Neural crest cell (in vitro differentiated cells): ENCODE measurements at places on chromosomes 5 and 9. TPM values are rescaled to one million over a fixed set of nuclear protein-coding genes. Genes with fewer than 3 reads are reported as not detected.

The GMCL2 gene
- total RNA-seq: not detected in 2 replicates

The RLN2 gene
- total RNA-seq: 0.43 and 0.77 TPM in 2 replicates

The AGXT2 gene
- not detected in 2 replicates for total RNA-seq

The ENTREP1 gene
- total RNA-seq: 0.36 and 0.44 TPM in 2 replicates

The SPATA31C1 gene
- total RNA-seq: 1.4 and 1.9 TPM in 2 replicates

The DNAH5 gene
- 0.12 and 0.20 TPM in 2 replicates for total RNA-seq

The HAVCR1 gene
- not detected in 2 replicates for total RNA-seq

The LCN15 gene
- total RNA-seq: not detected in 2 replicates

The PCDH12 gene
- 0.25 and 0.61 TPM in 2 replicates for total RNA-seq

The PCDHGC4 gene
- total RNA-seq: 14.8 and 15.9 TPM in 2 replicates

- DNase-seq: no peak
These were observed 107.2 kb downstream of the ASTN2 start for GRCh38 chr9:117307701-117308100.

DNA sequence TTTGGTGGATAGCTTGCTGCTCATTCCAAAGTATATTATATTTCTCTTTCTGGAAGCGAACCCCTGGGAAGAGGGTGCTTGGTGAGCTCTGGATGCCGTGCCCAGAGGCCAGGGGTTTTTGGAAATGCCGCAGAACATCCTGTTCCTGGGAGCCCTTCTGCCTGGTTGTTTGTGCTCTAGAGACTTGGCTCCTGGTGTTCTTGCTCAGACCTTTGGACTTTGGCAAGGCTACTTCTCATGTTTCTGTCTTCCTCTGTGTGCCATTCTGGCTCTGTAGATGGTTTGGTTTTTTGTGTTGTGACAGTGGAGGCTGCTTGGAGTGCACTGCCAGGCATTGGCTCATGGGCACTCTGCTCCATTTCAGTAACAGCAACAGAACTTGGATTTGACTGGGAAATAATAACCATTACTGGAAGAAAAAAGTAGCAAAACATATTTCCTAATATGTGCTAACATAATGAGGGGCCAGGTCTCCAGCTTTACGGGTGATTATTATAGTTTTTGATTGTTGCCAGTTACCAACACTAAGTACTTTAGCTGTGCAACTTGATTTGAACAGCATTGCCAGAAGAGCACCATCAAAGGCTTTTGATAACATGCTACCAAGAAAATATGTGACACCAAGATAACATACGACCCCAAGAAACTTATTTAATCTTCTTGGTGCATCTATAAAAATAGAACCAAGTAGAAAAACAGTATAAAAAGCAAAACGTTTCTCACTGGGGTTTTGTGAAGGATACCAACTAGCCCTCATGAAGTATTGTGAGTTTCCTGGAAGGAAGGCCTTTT is 94.2 kb downstream of the PCSK1 start:
- no peak for DNase-seq

GRCh38 chr9:37105234-37105633 is 15.1 kb upstream of the ZCCHC7 start:
- no peak for DNase-seq

GRCh38 chr9:93612796-93613154 is 36.4 kb downstream of the PHF2 start:
- DNase-seq: no peak

- DNase-seq: no peak
These were observed 1329.0 kb upstream of the NUDT12 start for GRCh38 chr5:104891596-104891995.

DNA sequence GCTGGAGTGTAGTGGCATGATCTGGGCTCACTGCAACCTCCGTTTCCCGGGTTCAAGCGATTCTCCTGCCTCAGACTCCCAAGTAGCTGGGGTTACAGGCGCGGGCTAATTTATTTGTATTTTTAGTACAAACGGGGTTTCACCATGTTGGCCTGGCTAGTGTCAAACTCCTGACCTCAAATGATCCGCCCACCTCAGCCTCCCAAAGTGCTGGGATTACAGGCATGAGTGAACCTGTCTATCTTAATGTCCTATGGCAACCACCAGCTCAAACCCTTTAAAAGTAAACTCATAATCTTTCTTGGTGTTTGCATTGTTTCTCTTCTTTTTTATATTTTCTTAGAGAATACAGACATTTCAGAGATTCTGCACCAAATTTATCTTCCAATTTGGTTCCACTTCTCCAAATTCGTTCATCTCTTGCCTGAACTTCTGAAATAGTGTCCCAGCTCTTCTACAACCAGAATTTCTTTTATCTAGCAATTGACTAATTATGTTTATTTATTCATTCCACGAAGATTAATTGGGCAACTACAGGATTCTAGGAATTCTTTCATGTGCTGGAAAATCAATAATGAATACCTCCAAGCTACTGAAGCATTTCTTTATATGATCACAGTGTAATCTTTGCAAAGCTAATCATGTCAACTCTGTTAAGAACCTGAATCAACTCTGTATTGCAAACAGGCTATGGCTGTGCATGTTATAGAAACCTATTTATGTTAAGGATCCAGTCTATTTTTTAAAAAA is 60.0 kb upstream of the TYRP1 start:
- no peak for DNase-seq

DNA sequence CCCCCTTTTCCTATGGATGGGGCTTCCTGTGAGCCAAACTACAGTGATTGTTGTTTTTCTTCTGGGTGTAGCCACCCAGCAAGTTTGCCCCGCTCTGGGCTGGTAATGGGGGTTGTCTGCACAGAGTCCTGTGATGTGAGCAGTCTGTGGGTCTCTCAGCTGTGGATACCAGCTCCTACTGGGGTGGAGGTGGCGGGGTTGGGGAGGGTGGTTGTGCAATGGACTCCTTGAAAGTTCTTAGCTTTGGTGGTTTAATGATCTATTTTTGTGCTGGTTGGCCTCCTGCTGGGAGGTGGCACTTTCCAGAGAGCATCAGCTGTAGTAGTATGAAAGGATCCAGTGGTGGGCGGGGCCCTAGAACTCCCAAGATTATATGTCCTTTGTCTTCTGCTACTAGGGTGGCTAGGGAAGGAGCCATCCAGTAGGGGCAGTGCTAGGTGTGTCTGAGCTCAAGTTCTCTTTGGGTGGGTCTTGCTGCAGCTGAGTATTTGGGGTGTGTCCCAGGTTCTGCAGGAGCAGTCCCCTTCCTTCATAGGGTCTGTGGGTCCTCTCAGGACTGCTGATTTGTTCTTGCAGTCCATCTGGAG is 275.6 kb upstream of the PAPPA start:
- no peak for DNase-seq

DNA sequence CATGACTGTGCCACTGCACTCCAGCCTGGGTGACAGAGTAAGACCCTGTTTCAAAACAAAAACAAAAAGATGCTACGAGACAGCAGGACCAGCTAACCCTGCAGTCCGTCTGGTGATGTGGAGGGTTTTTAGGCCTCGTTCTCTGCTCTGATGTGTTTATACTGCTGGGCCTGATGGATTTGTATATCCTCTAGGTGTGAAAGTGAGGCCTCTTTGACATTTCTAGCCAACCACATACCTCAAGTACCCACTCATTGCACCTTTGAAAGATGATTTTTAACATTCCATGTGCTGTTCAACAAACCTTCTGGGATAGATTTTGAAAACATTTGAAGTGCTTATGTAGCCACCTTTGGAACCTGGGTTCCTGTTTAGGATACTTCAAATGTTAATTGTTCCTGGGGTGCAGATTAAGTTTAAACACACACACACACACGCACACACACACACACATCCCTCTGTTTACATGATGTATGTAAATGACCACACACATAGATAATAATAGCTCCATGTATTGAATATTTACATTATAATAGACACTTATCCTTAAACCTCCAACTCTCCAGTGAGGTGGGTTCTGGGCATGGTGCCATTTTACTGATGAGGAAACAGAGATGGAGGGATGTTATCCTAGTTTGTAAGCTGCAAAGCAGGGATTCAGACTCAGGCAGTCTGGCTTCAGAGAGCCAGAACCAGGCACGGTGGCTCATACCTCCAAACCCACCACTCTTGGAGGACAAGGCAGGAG is 48.8 kb upstream of the GOLPH3 start:
- no peak for DNase-seq

DNA sequence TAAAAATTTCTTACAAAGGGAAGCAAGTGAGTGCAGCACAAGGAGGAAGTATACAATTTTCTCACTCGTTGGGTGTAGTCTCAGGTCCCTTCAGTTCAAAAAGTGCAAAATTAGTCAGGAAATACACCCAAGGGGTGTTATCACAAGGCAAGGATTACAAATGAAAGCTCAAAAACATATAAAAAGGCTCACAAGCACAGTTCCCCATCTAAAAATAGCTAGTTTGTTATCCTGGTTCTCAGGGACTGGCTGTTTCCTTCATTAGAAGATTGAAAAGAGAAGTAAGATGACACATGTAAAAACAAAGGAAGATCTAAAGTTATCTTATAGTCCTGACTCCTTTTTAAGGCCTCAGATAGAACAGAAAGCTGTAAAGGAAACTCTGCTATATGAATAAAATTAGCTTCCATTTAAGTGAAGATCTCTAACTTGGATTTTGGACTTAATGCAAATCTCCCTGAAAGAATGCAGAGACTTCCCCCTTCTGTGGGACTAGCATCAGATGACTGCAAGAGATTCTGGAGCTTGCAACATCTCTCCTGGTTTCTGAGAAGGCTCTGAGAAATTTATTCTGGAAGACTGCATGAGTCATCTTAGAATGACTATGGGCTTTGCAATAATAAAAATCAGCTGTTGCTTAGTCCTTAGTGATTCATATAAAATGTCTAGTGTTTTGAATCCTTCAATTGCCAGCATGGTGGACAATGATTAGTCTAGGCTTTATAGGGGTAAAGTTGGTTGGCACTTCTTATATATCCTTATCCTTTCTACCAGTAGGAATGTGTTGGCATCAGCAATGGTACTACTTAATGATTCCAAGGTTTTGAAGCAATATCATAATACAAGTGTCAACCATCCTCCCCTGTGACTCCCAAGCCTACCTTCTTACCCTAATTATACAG is 25.4 kb downstream of the DAB2 start:
- DNase-seq: no peak

GRCh38 chr9:93652604-93653592 is 76.5 kb downstream of the PHF2 start:
- DNase-seq: no peak

DNA sequence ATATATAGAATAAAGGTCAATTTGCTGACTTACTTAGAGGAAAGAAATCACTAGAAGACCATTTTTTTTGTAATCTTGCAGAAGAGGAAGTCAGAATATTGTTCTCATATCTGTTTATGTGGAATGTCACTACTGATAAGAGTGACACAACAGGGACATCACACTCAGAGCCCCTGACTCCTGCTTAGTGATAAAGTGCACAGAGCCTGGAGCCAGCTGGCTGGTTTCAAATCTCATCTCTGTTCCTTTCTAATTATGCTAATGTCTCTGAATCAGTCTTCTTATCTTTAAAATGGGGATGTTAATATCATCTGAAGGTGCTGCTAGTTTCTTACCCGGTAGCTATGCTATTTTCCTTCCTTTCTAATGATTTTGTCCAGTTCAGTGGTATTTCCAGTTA is 58.6 kb upstream of the LIFR start:
- no peak for DNase-seq

DNA sequence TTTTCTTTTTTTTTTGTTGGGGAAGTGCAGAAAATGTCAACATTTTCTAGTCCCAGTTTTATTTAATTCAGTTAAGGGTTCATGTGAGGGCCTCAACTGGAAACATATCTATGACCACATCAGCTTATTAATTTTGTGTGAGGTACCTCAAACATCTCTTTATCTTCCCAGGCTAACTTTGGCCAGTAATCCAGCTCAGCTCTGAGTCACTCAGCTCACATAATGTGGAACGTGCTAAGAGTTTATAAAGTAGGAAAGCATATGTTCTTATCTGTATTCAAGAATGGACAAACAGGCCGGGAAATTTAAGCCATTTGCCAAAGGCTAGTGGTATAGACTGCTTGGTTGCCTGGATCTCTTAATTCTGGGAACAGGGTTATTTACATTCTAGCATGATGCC is 118.4 kb downstream of the INSYN2B start:
- no peak for DNase-seq

- DNase-seq: no peak
These were observed 2128.7 kb upstream of the C9orf72 start for GRCh38 chr9:29701971-29702370.

DNA sequence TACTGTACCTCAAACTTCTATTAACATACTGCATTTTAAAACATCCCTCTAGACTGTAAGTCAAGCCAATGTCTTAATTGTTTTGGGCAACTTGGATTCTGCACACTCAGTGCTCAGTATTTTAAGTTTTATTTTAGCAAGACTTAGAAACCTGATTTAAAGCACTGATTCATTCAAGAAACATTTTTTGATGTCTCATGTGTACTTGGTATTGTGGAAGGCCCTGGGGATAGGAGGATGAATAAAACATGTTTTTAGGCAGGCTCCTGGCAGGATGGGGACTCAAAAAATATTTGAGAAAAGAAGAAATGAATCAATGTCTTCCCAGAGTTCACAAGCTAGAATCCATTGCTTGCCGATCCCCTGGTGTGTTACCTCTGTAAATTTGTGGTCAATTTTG is 334.0 kb upstream of the PUM3 start:
- DNase-seq: no peak

- no peak for DNase-seq
These were observed 138.6 kb upstream of the DHFR start for GRCh38 chr5:80793354-80793753.

DNA sequence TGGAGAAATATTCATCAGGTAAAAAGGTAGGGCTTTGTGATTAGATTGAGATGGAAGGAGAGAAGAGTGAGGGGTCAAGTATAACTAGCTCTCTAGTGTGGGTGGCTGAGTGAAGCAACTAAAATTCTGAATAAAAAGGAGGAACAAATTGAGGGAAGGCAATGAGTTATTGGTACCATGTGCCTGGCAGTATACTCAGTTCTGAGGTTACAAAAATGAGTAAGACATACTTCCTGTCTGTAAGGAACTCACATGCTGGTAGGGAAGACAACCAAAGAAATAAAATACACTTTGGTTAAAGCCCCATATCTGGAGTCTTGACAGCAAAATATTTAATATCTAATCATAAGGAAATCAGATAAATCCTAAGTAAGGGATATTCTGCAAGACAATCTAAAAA is 476.8 kb upstream of the C9orf72 start:
- no peak for DNase-seq

DNA sequence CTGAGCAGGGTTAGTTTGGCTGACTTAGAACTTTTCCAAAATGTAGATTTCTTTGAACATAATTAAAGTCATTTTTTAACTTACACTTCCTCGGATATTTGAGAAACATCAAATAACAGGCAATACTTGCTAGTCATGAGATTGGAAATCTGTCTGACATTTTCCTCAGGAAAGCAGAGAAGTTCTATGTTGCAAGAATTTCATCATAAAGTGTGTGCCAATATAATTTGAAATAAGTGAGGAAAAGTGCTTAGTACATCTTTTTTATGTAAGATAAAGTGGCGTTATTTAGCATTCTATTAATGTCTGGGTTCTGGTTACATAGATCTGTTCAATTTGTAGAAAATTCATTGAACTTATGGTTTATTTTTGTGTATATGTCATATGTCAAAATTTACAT is 48.7 kb upstream of the C5orf47 start:
- no peak for DNase-seq

- no peak for DNase-seq
These were observed 164.1 kb upstream of the SEMA6A start for GRCh38 chr5:116738615-116739261.

- no peak for DNase-seq
These were observed 113.1 kb downstream of the LIFR start for GRCh38 chr5:38443390-38443789.

- DNase-seq: no peak
These were observed 3.1 kb upstream of the FAM120AOS start for GRCh38 chr9:93456504-93456903.

GRCh38 chr9:86809759-86810367 is 137.4 kb downstream of the GAS1 start:
- DNase-seq: no peak

GRCh38 chr9:34505370-34506120 is 17.2 kb downstream of the ENHO start:
- no peak for DNase-seq
